Neural crest cell (in vitro differentiated cells): ENCODE measurements at places on chromosomes 3 and 15. TPM values are rescaled to one million over a fixed set of nuclear protein-coding genes. Genes with fewer than 3 reads are reported as not detected.

DNA sequence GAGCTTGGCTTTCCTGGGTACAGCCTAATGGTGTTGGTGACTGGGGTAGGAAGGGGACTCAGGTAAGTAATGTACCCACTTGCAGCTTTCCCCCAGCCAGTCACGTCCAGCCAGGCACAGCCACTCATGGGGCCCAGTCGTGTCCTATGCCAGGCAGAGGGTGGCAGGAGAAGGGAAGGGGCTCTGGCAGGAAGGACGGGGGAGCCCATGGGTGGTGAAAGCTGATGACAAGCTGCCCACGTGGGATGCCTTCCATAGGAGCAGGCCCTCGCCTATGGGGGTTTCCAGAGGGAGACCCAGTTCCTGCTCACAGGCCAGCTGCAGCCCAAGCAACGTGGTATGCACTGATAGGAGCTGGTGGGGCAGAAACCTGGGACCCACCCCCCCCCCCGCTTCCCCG lies 10.7 kb downstream of the CHAC1 start:
- no peak for DNase-seq

The CLRN1 gene
- not detected in 2 replicates for total RNA-seq

DNA sequence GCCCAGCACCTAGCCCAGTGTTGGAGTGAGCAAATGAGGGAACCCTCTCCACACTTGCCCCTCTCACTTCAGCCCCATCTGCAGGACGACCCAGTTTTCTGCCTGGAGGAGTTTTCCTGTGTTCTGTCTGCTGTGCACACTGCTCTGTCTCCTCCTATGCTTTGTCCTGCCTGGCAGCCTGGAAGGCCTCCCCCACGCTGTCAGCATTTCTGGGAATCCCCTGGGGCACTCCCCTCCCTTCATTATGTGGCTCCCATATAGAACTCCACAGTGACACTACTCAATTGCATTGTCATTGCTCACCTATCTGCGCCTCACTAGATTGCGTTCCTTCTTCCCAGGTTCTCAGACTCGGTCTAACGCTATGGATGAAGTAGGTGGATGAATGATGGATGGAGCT lies 13.9 kb downstream of the CLSTN2 start:
- DNase-seq = no peak

The NDN gene
- 97.3 and 105 TPM in 2 replicates for total RNA-seq

DNA sequence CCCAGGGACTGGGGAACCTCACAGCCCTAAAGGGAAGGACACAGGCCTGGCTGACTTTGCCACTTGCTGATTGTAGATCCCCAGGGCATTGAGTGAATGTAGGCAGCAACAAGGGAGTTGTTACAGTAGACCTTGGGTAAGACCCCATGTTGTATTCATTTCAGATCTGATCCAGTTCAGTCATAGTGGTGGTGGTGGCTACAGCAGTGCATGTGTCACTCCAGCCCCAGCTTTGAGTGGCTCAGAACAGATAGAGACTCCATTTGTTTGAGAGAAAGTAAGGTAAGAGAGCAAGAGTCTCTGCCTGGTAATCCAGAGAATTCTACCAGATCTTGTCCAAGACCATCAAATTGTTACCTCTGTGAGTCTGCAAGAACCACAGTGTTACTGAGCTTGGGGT lies 278.7 kb upstream of the SATB1 start:
- DNase-seq = no peak

The GRAMD1C gene
- 1.6 and 2.4 TPM in 2 replicates for total RNA-seq

GRCh38 chr3:188316723-188317070 lies 162.7 kb downstream of the LPP start:
- no peak for DNase-seq

DNA sequence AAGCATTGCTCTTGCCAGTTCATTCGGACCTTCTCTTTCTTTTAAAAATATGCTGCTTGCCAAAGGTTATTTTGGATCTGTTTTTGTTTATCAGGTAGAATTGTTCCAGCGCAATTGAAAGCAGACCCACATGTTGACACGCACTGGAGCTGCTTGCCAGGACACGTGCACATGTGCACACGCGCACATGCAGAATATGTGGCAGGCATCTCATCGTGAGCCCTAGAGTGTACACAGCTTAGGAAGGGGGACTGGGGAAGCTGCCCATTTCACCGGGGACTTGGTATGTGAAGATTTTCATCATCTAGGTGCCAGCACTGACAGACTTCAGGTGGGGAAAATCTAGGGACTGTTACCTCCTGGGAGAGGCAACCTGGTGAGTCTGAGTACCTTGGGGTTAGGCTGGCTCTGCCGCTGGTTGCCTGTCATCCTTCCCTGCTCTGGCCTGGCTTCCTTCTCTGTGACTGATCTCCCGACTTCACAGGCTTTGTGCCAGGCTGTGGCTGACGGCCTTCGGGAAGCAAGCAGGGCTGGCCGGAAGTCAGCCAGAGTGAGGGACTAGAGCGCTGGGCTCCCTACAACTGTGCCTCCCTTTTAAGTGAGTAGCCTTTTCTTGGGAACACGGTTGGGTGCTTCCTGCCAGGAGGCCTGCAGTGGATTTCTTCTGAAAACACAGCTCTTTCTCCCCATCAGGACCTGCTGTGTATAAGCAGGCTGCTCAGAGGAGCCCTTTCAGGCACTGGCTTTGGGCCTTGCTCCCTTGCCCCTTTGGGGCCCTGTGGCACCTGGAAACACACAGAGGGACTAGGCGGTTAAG lies 129.3 kb downstream of the EEFSEC start:
- DNase-seq = no peak

GRCh38 chr3:44416031-44417030 lies 61.1 kb downstream of the ZNF445 start:
- DNase-seq = no peak

- no peak for DNase-seq
These were observed 193.5 kb downstream of the TNIK start for GRCh38 chr3:171266740-171267073.

The RTP1 gene
- total RNA-seq = not detected in 2 replicates

DNA sequence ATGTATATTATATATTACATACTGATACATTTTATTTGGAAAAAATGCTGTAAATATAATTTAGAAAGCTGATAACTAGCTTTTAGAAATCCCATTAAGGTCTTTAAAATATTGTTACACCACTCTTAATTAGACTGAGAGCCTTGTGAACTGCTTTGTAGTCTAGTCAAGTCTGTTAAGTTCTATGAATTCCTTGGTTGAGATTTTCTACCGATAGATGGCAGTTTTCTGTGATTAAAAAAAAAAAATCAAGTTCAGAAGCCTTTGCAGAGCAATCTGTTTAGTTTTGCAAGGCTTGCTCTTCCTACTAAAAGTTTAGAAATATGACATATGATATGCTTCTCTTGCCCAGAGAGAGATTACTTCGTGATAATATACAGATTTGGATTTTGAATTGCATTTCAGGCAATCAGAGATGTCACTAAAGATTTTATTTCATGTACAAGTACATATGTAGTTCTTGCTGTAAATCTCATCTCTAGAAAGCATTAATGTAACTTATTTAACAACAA lies 60.4 kb upstream of the SLITRK3 start:
- no peak for DNase-seq

The ZPLD1 gene
- total RNA-seq = not detected in 2 replicates

- no peak for DNase-seq
These were observed 16.1 kb upstream of the ATP8B4 start for GRCh38 chr15:50135031-50135551.

The SHISA5 gene
- 117 and 124 TPM in 2 replicates for total RNA-seq

The ADGRG7 gene
- total RNA-seq = not detected in 2 replicates

The SH2D7 gene
- not detected in 2 replicates for total RNA-seq

The C3orf22 gene
- not detected in 2 replicates for total RNA-seq

The CDCP1 gene
- not detected in 2 replicates for total RNA-seq

- peak; percentile 40 for DNase-seq
These were observed 7.7 kb downstream of the IGDCC4 start for GRCh38 chr15:65414841-65415621.
